ENCODE measurements at places on chromosomes 11 and 22.

DNA sequence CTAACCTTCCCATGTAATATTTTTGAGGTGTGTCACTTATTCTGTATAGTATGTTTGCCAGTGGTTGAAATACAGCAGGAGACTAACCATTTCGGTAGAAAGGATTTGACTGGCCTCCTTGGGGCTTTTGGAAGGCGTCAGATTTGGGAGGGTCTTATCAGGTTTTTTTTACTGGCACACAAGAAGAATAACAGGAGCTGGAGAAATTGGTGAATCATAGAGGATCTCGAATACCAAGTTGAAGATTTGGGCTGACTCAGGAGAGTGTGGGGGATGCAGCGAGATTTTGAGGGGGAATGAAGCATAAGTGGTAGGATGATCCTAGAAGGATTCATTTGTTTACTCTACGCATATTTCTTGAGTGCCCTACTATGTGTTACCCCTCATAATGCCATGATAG lies 200.5 kb downstream of the DDX10 start:
- no peak for DNase-seq

DNA sequence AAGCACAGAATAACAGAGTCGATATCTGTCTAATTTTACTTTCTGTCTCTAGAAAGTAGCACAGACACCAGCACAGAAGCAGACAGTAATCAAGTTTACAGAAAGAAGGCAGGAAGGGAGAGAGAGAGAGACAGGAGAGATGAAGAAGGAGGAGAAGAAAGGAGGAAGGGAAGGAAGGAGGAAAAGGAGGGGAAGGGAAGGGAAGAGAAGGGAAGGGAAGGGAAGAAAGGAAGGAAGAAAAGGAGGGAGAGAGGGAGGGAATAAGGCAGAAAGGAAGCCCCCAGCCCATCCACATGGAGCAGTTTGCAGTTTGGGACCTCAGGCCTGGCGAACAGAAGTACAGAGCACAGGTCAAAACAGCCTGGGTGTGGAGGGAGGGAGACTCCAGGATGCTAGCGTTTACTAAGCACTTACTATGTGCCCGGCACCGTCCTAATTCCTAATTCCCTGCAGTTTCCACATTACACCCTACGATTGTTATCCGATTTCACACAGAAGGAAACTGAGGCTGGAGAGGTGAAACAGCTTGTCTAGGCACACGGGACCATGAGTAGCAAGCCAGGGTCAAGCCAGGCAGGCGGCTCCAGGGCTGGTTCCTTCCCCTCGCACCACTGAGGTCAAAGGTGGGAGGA lies 46.0 kb upstream of the WNT7B start:
- no peak for DNase-seq

- DNase-seq, result peak; percentile 39
These were observed 697 bp downstream of the TPBGL start for GRCh38 chr11:75241036-75241905.

DNA sequence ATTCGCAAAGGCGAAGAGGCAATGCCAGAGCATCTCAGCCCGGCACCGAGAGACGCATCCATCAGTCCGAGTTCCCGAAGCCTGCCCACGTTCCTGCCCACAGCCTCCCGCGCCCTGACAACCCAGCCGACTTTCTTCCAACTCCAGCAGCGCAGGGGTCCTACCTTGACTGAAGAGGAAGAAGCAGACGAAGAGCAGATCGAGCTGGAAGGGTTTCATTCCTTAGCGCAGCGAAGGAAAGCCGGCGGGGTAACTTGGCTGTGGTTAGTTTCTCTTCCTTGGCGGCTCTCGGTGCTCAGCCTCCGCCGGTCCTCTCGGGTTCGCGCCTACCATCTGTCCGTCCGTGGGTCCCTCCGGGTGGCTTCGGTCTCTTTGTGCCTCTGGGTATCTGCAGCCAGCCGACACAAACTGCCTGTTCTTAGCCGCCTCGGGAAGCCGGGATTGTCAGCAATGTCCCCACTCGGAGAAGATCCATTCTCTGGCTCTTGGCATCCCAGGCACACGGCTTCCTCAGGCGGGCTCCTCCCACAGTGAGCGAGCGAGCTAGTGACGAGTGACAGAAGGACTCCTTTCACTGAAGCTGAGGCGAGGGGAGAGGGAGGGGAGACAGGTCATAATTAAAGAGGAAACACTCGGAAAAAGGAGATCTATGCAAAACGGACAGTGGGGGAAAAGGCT lies at the start of gene KIRREL3:
KIRREL3 (minus strand) TSS at position 480 of the 678 bp plus-strand sequence.
- no peak for DNase-seq

- DNase-seq, result no peak
These were observed 8.0 kb downstream of the RTCB start for GRCh38 chr22:32404021-32404420.

DNA sequence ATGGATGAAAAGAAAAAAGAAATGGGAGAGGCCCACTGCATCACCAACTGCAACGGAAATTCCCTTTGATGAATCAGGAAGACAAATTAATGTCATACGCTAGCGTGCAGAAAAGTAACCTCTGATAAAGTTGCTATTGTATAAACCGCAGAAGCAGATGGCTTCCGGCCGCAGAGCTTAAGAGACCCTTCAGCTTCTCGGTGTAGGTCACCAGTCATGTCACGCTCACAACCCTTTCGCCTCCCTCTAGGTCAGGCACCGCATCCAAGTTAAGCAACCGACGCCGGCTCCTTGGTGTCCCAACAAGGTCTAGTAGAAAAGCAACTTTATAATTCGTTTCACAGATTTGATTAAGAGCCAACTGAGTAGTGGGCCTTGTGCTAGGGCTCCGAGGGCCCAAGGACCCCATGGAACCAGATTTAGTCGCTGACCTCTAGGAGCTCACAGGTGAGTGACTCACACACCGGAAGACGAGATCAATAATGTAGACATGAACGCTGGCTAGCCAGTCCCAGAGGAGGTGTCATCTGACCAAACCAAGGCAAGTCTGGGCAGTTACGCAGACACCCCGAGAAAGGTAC lies 1.2 kb upstream of the ZFP91 start:
- DNase-seq, result peak; percentile 17

- DNase-seq, result no peak
These were observed 4.3 kb downstream of the PRAME start for GRCh38 chr22:22554587-22555284.

GRCh38 chr11:76073724-76074123 lies 132.6 kb downstream of the WNT11 start:
- DNase-seq, result no peak

Data from smooth muscle cell of the brain vasculature (primary cell).